Activated naive CD4-positive, alpha-beta T cell treated with anti-CD3 and anti-CD28 coated beads, Interleukin-2, amount 50 U/mL, for 16 hours (primary cell): ENCODE measurements at places on chromosomes 11 and 22.
A peak's percentile ranks its signal among the peaks of the same experiment; 100 is the strongest.

DNA sequence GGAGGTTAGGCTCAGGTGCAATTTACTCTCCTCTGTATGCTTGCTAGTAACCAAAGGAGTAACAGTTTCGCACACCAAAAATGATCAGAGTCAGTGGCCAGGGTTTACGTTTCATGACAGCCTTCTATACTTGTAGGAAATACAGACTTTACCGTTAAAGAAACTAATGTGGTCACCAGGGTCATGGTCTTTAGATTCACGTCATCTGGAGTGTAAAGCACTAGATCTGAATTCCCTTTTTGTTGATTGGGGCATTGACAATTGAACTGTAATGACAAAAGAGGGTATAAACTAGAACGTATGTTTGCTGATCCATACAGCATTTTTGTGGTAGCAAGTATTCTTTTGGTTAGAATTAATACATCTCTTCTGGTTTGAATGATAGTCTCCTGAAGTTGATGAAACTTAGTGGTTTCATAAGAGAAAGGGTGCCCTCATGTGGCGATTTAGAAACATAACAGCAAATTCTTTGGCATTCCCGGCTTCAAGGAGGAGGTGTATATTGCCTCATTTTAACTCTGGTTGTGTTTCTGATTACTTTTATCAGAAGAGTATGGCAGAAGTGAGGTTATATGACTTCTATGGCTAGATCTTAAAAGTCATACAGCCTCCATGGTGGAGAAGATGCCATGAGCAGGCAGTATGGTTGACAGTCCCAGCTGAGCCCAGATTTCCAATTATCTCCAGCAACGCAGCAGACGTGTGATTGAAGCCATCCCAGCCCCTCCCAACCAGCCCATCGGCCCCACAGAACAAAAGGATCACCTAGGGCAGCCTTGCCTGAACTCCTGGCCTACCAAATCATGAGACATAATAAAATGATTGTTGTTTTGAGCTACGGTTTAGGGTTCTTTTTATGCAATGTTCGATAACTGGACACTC lies 35.1 kb downstream of the MMP7 start:
- no peak for DNase-seq

DNA sequence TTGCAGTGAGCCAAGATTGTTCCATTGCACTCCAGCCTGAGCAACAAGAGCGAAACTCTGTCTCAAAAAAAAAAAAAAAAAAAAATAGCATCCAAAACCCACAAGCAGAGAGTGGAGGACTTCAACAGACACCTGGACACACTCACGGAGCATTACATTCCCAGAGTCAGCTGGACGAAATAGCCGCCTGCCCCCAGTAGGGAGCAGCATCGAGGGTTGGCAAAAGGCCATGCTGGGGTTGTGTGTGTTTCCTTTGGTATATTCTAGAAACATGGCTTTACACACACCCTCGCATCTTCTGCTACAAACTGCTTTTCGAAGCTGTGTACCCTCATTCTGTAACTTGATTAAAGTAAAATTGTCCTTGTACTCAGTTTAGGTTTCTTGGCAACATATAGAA lies 5.3 kb downstream of the ADA2 start:
- peak; percentile 58 for DNase-seq

DNA sequence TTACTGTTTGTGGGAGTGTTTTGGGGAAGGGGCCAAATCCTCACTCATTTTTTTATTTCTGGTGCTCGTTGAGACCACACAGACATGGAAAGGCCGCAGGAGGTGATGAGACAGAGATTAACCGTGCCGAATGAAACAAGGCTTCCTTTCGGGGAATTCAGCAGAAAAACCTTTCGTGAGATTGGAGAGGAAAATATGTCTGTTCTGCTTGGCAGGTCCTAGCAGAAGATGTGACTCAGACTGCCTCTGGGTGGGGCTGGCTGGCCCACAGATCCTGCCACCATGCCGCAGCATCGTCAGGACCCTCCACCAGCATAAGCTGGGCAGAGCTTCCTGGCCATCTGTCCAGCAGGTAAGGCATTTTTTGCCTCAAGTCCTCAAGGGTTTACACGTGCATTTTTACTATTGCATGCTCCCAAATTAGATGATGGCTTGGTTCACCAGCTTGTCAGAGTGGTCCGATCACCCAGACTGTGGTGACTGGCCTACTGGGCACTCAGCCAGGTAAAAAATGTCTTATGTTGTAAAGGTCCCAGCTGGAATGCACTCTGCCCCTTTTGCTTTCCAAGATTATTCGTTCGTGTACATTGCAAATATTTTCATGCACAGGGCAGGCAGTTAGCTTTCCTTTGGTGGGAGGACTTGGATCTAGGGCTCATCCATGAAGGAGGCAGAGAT lies 1.5 kb downstream of the DDB2 start:
- peak; percentile 78 for DNase-seq

DNA sequence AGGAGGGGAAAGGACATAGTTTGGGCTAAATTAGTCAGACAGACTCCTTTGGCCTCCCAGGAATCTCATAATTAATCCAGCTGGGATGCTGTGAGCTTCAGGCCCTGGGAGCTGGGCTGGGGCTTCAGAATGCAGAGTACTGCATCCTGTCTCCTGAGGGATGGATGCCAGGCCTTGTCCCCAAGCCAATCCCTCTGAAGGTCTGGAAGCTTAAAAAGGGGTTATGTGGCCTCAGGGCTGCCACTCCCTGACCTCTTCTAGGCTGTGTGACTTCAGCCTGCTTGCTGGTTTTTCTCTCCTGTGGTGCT lies 6.9 kb upstream of the LRRC32 start:
- DNase-seq: no peak

GRCh38 chr11:27431808-27432207 lies 40.8 kb downstream of the LGR4 start:
- DNase-seq: no peak

DNA sequence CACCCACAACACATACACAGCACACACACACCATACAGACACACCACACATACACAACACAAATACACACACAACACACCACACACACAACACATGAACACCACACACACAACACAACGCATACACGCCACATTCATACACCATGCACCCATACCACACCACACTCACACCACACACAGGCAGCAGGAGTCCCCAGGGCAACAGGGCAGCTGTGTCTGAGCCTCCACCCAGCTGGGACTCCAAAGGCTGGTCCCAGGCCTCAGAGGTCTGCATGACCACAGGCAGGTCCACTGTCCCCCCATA lies 3.3 kb upstream of the WNT7B start:
- no peak for DNase-seq

DNA sequence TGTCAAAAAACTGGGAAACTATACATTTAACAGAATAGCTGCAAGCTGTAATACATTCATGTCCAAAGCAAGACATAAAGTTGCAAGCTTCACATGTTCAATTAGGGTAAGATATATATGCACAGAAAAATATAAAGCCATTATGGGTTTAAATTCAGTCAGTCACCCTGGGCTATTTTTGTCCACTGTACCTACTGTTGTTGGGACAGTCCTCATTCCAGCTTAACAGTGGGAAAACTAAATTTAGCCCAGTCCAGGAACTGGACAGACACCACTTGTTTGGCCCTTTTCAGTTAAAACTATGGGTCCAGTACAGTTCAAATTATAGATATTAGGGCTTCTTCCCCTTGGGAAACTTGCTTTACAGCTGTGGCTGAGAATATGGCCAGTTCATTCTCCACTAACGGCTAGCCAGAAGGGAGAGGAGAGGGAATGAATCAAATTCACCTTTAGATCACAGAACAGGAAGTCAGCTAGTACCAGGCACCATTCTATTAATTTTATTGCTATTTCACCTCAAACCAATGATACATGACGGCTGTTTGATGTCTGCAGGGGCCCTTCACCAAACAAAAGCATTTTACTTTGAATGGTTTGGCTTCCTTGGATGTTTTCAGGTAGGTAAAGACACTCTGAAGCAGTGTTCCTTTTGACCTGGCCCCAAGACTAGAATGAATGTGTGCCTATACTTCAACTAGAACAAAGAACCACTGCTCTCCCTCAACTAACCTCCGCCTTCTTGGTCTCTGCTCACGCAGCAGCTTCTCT lies 22.2 kb downstream of the ZNF280B start:
- DNase-seq: no peak

DNA sequence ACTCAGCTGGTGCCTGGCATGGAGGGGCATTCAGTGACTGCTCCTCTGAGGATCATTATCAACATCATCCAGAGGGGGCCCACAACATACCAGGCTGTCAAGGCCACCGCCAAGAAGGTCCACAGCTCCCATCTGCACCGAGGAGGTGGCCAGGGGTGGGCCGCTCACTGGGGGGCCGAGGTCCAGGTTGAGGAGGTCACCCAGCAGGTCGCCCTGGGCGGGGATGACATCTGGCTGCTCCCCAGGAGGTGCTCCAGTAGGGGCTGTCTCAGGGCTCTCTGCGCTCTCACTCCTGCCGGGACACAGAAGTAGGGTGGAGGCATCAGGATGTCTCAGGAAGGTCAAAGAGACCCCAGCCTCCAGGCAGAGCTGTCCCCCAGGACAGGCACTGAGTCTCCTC lies 25.1 kb upstream of the RASL10A start:
- no peak for DNase-seq

- DNase-seq: no peak
Measured at GRCh38 chr11:68914761-68915160, 11.1 kb downstream of the IGHMBP2 start.

DNA sequence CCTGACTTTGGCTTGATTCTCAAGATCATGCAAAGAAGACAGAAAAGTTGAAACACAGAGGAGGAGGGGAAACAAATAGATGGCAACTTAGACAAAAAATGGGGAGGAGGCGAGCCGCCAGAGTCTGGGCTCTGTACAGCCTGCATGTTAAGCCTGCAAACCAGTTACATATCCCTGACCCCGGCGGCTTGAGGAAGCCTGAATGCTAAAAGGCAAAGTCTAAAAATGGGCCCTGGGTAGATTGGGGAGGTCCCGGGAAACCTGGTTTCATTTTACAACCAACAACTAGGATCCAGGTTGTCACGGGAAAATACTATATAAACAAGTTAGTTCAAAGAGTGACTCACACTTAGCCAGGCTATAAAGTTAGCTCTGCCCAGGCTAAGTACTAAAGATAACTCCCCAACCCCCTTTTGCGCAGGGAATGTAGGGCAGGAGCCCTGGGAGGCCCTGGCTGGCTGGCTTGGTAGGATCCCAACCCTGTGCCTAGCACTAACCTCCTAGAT lies 18.8 kb upstream of the ZBTB16 start:
- DNase-seq: no peak

- no peak for DNase-seq
Measured at GRCh38 chr11:81573367-81573766, 1160.3 kb downstream of the FAM181B start.

DNA sequence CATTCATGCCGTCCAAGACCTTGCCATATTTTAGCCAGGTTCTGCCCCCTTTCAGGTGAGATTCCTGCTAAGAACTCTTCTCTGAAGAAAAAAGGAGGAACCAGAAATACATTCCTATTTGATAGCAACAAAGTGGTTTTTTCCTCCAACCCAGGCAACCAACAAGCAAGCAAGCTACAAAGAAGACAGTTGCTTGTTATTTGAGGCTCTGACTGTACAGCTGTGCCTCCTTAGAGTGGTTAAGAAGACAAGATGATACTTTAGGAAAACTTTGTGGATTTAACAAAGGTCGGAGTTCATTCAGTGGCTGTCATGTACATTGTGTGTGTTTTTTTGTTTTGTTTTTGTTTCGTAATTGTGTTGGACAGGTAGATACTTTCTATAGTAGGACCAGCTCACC lies 21.7 kb downstream of the TEAD1 start:
- no peak for DNase-seq

- DNase-seq: no peak
Measured at GRCh38 chr11:66912911-66913310, 45.3 kb downstream of the PC start.

GRCh38 chr22:27207266-27207665 lies 549.9 kb downstream of the MIAT start:
- no peak for DNase-seq

- no peak for DNase-seq
Measured at GRCh38 chr11:130995266-130995665, 79.0 kb upstream of the SNX19 start.

- no peak for DNase-seq
Measured at GRCh38 chr22:45242778-45243191, 2.1 kb upstream of the KIAA0930 start.

DNA sequence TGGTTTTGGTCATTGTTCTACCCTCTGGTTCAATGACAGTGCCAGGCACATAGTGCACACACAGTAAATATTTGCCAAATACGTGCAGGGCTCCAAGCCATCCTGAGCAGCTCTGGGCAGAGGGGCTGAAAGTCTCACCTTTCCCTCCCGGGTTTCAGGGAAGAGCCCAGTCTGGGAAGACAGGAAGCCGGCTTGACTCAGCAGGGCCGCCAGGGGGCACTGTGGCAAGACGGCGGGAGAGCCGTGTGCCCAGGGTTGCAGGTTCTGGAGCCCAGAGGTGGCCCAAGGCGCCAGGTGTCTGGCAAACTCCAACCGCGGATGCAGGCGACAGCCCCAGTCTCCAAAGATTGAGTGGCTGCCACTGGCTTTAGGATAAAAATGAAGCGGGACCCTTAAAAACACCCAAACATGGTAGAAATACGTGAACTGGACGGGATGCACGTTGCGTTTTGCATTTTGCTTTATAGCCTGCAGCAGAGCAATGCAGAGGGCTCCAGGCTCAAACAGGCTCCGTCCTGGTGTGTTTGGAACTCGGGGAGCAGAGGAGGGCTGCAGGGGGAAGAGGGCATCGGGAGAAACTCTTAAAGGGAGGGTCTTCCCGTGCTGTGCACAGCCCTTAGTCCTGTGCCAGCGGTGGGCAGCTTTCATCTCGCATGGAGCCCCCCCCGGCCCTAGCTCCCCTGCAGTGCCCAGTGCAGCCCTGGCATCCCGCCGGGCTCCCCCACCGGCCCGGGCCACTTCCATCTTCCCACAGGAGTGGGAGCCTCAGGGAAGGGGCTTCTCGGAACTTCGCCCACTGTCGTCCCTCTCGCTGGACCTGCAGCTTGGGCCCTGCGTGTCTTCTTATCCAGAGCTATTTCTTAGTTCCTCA lies 10.7 kb downstream of the KRTAP5-5 start:
- DNase-seq: no peak

DNA sequence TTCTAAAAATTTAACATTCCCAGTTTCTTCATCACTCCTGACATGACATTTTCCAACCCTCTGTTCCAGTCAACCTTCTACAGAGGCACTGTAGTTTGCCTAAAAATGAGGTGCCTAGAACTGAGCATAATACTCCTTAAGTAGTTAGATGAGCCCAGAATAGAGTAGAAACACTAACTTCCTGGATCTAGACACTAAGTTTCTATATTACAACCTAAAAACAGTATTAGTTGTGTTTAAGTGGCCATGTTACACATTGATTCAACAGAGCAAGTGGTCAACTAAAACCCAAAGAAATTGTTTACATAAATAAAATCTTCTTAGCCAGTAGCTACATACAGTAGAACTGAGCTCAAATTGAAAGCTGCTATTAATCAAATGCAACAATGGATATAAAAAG lies 1.3 kb downstream of the HPS5 start:
- DNase-seq: no peak

GRCh38 chr22:43881091-43882061 lies 10.4 kb downstream of the PNPLA5 start:
- peak; percentile 5 for DNase-seq

- no peak for DNase-seq
Measured at GRCh38 chr22:41560095-41560471, 727 bp upstream of the CSDC2 start.

DNA sequence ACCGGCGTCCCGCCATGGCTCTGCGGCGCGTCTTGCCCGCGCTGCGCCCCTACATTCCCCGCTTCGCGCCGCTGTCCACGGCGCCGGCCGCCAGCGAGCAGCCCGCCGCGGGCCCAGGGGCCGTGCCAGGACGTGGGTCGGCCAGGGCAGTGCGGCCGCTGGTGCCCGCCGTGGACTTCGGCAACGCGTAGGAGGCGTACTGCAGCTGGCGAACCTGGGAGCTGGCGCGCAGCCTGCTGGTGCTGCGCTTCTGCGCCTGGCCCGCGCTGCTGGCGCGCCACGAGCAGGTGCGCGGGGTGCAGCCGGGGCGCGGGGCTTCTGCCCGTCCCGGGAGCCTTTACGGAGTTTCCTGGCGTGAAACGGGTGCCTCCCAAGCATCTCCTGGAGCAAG lies 20.1 kb downstream of the DGCR6L start:
- DNase-seq: no peak
